ENCODE measurements at places on chromosomes 6 and 20.

- no peak for DNase-seq
Observed at GRCh38 chr6:104585646-104586045, 274.1 kb downstream of the HACE1 start.

- no peak for DNase-seq
Observed at GRCh38 chr6:89970609-89971337, 76.5 kb downstream of the GJA10 start.

GRCh38 chr6:53639520-53639919 lies 26.0 kb downstream of the KLHL31 start:
- no peak for DNase-seq

- no peak for DNase-seq
Observed at GRCh38 chr20:16639027-16639941, 66.0 kb upstream of the KIF16B start.

DNA sequence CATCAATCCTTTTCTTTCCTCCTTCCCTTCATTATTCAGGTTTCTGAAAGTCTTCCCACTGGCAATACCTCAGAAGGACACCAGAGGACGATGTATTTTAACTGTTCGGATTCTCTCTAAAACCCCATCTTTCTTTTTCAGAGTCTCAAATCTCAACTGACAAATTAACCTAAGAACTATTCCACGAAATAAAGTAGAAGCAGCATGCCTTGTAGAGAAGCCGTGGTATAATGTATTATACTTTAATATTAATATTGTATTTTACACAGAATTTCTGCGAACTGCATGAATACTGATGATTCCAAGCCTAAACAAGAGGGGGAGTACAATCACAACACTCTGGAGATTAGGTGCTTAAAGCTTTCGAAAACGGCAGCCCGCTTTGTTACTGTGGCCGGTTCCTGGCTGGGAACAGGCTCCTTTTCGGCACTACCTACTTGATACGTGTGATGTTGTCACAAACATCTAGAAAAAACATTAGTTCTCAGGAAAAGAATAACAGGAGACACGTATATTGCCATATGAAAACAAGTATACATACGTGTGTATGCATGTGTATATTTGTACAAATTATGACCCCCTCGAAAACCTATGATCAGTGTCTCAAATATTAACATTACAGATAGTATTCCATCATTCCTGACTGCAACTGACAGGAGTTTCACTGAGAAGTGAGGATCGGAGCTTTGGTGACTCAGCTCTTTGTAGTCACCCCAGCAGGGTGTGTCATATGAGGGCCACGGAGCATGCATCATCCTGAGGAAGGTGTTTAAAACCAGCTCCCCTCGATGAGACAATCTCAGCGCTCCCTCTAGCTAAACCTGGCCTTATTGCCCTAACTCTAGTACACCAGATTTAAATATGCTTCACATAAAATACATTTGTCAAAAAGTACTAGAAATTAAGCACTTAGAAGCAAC lies 319.7 kb upstream of the TCF21 start:
- DNase-seq = no peak

GRCh38 chr20:49432550-49432949 lies 49.9 kb downstream of the KCNB1 start:
- no peak for DNase-seq

DNA sequence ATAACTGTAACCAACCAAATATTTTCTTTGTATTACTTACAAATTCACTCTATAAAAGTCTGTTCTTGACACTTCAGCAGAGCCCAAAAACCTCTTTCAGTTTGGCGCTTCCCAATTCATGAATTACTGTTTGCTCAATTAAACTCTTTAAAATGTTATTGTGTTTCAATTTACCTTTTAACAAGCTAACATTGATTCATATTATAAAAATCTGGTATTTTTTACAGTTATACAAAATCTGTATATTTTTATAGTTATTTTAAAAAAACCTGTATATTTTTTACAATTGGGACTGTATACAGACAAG lies 75.3 kb upstream of the E2F3 start:
- no peak for DNase-seq

GRCh38 chr6:63844287-63844686 lies 208.7 kb downstream of the PHF3 start:
- DNase-seq = no peak

DNA sequence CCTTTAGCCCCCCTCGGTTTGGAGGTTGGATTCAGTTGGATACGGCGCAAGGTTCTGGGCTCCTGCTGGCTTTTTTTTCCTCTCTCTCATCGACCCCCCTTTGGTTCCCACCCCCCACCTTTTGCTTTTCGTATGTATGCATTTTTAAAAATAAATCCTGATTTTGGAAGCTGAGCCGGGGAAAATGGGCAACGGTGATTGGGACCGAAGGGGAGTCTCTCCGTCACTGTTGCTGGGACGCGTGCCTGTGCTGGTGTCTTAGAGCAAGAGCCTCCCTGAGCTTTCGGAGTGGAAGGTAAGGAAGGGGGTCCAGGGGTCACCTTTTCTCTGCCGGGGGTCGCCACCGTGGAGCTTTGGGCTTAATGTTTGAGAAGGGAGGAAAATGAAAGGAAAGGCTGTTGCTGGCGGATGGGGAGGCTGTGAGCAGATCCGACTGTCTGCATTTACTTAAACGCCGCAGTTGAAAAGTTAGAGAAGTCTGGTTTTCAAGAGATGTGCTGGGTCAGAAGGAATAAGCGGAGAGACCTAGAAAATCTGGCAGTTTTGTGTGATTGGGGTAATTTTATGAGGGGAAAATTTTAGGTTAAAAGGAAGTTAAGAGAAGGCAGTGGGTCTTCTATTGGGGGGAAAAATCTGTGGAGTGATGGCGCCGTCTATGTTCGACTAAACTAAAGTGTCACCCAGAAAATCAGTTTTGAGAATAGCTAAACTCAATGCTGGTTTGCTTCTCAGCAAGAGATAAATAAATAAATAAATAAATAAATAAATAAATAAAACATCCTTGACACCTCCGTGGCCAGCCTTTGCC lies 828 bp downstream of the ADGRB3 start:
- DNase-seq = no peak

DNA sequence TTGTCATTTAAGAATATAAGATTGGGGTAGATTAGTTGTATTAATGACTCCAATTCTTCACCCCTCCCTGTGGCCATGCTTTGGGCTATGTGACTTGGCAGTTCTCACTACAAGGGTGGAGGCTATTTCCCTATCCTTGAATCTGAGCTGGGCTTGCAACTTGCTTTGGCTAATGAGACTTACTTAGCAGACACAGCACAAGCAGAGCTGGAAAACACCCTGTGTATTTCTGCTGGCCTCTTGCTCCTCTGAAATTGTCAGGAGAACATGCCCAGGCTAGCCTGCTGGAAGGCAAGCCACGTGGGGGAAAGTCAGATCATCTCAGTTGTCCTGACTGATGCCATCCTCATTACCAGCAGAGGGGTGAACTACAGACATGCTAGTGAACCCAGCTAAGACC lies 126.5 kb upstream of the HDGFL1 start:
- no peak for DNase-seq

- no peak for DNase-seq
Observed at GRCh38 chr6:151772446-151772845, 35.0 kb upstream of the ESR1 start.

- DNase-seq = no peak
Observed at GRCh38 chr6:344816-345340, 46.7 kb upstream of the IRF4 start.

DNA sequence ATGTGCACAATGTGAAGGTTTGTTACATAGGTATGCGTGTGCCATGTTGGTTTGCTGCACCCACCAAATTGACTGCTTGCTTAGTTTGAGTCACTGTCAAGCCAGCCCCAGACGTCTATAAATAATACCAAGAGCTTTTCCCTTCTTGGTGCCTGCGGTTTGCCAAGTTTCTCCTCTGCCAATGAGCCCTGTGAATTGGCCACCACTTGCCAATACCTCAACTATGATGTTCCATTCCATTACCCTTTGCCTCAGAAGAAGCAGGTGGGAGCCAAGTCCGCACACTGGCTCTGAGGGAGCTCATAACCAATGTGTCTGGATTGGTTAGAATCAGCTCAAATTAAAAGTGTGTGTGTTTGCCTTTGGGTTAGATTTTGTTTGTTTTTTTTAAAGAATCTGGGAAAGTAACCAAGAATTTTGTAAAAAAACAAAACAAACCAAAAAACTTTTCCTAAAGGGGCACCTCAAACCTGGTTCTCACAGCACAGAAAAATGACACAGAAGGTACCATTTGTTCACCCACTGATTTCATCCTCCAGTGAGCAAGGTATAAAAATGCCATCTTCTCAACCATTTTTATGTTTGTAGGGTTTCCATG lies 244.7 kb upstream of the PRND start:
- DNase-seq = no peak

- no peak for DNase-seq
Observed at GRCh38 chr6:68108233-68108835, 526.7 kb upstream of the ADGRB3 start.

DNA sequence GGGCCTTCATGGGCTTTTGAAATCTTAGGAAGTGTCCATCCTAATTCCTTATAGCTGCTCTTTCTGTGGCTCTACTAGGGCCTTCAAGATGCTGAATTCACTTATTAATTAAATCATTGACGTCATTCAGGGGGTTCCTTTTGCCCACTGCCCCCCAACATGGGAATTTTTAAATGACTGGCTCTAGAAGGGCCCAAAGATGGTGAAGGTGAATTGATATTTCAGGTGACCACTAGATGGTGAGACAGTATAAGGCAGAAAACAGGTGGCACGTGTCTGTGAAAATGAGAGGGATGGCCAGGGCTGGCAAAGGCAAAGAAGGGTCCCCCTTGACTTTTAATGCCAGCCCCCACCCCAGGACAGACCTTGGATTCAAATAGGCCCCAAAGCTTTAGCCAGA lies 11.8 kb downstream of the GNAS start:
- no peak for DNase-seq

DNA sequence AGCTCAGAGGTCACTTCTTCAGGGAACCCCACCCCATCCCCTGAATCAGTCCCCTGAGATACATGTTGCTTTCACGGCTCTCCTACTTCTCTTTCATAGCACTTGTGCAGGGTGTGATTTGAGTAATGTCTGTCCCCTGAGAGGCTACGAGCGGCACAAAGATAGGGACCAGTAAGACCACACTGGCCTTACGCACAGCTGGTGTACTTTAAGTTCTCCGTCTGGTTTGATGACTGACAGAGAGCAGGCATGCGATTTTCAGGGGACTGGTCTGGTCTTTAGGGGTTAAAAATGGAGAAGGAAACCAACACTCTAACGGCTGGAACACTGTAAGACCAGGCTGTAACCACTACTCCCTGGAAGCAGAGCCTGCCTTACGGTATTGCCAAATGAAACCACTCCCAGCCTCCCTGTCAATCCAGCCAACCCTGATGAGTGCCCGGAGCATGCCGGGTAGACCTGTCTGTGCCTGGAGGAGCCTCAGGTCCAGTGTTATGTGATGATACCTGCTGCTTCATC lies 47.1 kb downstream of the ELMO2 start:
- DNase-seq = no peak

- no peak for DNase-seq
Observed at GRCh38 chr20:19750101-19750606, 7.9 kb upstream of the RIN2 start.

DNA sequence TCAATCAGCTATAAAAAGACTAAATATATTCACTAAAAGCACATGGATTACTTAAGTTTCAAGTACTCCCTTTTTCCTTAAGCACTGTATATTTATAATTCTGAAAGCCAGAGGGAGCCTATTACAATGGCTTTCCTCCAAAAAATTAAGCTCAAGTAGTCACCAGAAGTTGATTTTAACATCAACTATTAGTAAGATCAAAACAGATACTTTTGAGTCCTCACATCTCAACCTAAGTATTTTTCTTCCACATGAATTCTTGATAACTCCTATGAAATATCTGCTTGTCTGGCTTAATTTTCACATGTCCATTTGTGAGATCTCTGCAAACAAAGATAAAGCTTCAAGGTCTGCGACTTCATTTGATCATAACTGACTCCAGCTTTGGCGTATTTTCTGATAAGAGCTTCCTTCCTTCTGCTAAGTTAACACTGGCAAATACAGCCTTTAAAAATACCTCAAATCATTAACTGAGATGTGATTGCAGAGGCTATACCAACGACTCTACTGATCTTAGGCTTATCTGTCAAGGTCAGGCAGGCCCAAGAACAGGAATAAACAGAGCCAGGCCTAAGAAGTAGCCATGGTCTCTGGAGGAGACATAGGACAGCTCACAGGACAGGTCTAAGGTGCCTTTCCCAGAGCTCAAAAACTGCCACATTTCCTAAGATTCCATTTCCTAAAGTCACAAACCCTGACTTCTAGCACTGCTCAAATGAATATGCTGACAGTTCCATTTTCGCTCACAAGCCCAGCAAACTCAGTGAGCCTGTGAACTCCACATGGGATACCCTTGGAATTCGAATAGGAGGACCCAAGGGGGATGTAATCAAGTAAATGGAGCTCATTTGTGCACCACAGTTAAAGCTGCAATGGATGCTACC lies 10.0 kb downstream of the SNX5 start:
- no peak for DNase-seq

GRCh38 chr6:40066372-40066771 lies 132.1 kb upstream of the MOCS1 start:
- no peak for DNase-seq

DNA sequence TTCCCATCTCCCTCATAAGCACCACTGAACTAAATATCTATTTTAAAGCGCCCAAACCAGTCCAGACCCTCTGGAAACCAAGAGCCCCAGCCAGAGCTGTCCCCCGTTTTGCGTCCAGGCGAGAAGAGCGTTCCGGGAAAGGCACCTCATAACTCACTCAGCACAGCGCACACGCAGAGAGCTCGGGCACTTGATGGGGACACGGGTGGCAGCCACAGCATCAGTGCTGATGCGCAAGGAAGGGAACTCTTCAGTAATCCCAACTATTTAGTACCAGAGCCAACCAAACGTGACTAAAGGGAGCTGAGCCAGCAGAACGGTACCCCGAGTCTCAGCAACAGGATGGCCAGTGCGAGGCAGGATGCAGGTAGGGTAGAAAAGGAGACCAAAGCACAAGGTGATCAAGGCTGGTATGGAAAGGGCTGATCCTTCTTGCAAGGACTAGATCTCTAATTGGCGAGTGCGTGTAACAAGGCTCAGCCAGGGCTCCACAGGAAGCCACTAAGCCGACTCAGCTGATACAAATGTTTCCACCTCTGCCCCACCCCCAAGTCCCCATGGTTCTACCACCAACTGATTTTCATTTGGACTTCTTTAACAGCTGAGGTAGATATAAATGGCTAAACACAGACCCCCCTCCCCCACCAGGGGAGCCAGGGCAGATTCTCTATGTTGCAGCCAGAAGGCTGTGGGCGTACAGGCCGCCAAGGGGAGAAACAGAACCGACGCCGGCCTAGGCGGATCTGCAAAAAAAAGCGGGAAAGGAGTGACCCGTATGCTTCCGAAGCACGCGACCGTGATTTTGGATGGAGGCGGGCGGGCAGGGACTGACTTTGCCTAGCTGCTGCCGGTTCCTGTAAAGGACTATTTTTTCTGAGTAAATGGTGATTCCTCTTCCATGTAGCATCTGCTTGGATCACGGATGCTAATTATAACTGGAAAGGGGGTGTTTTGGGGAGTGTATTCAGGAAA lies 183.5 kb upstream of the COL21A1 start:
- DNase-seq = no peak

DNA sequence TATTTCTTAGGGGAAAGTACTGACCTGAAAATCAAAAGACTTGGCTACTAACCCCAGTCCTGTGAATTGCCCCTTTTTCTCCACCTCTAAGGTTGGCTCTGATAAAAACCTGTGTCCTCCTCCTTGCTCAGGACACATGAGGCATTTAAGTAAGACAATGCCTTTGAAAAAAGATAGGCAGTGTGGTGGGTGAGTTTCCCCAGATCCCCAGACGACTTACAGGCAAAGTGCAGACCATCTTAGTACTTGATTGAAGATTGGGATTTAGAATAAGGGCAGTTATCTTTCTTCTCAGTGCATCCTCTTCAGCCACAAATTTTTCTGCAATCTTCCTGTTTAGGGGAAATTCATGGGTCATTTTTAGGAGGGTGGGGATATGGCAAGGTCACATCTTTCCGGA lies 87.8 kb downstream of the KIZ start:
- DNase-seq = no peak
